Tongue (tissue), 3 donors: ENCODE measurements at places on chromosomes 5 and 9. TPM values are rescaled to one million over a fixed set of nuclear protein-coding genes. Genes with fewer than 3 reads are reported as not detected.

GRCh38 chr5:119301906-119302305 is 53.9 kb upstream of the TNFAIP8 start:
- DNase-seq, result no peak

GRCh38 chr5:178507151-178507932 is 82.9 kb downstream of the COL23A1 start:
- DNase-seq, result no peak

The FBXL17 gene
- 34.1 TPM for total RNA-seq

The FAM169A gene
- 1.8 TPM for total RNA-seq

The IL5 gene
- total RNA-seq, result not detected

The GRIA1 gene
- 3.0 TPM for total RNA-seq

The MRPS27 gene
- total RNA-seq, result 59.3 TPM
